ENCODE measurements at places on chromosomes 4 and X.

DNA sequence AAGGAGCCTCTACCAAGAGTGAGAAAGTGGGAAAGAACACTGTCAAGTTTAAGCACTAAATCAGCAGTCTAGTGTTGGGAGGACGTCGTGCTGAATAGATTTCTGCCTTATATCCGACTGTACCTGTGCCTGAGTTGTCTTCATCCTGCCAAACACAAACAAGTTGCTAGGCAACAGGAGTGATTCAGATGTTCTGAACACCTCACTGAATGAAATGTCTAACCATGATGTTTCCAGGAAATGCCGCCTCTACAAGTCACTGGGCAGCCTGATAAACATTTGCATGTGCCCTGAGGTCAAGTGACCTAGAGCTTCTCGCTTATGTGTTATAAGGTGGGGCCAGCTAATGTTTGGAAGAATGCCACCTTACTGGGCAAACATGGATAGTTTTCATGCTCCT is 37.9 kb downstream of the SGMS2 start:
- DNase-seq = no peak

DNA sequence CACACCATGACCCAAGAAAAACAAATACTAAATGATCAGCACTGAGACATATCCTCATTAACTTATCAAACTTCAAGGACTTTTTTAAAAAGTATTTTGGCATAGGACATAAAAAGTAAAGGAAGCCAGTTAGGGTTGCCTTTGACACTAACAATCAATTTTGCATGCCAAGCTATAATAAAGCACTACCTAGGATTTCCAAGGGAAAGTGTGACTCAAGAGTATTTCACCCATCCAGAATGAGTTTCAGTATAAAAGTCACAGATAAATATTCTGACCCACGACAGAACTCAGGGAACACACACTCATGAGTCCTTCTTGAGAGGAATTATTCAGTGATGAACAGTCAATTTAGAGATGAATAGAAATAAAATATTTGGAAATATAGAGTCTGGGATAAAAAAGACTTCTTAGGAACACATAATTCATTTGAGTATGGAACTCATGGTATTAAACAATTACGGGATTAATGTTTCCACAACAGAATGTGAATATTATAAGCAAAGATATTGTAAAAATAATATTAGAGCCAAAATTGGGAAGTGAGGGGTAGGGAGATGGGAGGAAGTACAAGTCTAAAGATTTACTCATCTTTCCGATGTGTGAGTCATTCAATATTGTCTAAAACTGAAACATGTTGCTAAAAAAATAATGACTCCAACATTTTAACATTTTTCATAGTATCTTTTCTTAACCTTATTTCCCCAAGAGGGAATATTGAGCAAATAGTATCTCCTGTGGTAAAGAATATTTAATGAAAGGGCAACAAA is 143.5 kb upstream of the LNX1 start:
- no peak for DNase-seq

- no peak for DNase-seq
These were observed 23.1 kb upstream of the GPR34 start for GRCh38 chrX:41665686-41666085.

DNA sequence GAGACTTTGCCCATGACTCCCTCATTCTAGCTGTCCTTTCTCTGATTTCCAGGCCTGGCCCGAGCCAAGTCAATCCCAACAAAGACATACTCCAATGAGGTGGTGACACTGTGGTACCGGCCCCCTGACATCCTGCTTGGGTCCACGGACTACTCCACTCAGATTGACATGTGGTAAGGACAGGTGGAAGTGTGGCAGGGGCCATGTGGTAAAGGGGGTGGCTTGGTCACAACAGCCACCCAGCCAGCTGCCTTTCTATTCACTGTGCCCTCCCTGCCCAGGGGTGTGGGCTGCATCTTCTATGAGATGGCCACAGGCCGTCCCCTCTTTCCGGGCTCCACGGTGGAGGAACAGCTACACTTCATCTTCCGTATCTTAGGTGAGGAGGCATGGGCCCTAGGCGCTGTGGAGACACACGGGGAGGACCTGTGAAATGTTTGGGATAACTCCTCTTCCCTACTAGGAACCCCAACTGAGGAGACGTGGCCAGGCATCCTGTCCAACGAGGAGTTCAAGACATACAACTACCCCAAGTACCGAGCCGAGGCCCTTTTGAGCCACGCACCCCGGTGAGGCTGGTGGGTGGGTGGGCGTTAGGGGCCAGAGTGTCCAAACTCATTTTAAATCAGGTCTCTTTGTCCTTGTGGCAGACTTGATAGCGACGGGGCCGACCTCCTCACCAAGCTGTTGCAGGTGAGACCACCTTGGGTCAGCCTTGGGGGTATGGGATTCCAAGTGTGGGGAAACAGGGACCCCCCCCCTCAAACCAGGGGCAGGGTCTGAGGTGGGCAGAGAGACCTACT is 6.1 kb upstream of the USP11 start:
- no peak for DNase-seq

- DNase-seq = peak; percentile 73
These were observed 31.1 kb downstream of the CCKAR start for GRCh38 chr4:26459054-26459755.

GRCh38 chrX:140918398-140919038 is 83.9 kb upstream of the SPANXB1 start:
- peak; percentile 2 for DNase-seq

DNA sequence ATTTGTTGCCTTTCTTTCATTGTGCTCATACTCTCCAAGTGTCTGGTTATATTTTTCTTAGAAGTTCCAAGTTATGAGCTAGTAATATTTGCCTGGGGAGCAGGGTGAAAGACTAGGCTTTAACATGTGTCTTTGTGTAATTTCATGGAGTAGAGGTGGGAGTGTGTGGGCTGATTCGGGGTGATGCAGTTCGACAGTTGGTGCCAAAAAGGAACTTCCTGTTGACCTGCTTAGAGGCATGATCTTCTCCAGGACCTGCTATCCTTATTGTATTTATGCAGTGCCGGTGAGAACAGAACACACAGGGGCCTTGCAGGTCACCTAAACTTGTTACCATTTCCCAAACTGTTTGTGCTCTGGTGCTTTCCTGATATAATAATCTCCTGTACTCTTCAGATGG is 21.2 kb downstream of the USP53 start:
- DNase-seq = no peak

DNA sequence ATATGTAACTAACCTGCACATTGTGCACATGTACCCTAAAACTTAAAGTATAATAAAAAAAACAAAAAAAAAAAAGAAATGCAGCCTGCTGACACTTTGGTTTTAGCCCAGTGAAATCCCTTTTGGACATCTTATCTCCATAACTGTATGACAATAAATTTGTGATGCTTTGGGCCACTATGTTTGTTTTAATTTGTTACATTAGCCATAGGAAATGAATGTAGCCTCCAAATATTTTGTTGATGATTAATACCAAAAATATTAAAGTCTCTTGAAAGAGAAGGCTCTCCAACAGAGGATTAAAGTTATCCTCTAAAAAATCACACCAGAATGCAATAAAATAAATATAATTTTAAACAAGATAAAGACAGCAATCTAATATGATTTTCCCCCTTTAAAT is 852.7 kb upstream of the SLIT2 start:
- no peak for DNase-seq

DNA sequence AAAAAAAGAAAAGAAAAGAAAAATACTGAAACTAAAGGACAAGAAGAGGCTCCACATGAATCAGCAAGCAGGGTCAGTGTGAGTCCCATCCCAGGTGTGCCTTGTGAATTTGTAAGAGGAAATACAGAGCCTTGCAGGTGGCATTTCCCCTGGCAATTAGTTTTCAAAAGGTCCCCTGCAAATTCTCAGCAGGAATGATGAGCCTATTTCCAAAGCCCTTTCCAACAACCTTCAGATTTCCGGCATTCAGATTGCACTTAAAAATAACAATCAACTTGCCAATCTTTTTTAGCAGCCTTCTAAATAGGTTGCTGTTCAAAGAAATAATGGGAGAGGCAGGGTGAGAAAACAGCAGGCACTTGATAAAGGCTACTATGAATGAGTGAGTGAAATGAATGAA is 66.4 kb upstream of the OR13H1 start:
- peak; percentile 20 for DNase-seq

DNA sequence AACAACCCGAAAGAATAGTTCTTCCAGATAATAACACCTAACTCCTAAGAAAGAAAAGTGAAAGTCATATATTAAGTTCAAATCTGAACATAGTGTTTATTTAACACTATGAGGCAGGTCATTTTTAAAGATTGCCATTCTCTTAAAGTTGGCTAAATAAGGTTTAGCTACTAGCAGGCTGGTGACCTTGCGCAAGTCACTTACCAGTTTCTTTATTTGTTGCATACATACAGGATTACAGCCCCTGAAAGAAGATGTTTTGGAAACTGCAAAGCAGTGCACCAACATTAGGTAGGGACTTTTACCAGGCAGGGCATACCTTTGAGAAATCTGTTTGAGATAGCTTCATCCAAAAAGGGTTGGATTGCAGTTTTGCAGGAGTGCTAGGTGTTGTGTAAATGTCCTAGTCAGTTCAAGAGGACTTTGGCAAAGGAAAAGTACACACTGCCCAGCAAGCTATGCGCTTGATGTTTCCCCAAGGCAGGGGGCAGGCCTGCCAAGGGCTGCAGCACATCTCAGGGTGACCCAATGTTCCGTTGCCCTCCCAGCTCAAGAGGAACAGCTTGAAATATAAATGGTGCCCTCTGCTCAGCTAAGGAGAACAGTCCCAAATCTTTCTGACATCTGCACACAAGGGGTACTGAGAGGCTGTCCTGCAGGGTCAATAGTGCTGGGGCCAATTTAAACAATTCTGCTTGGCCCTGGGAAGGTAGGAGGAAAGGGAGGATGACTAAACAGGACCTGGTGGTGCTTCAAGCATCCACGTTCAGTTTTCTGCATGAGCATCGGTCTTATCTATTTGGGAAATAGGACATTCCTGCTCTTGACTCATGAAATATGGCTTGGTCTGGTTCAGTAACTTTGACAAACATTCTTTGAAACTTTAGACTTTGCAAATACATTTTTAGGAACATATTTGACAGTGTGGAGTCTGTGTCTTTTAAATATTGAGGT is 130.8 kb downstream of the COL4A6 start:
- DNase-seq = peak; percentile 17

DNA sequence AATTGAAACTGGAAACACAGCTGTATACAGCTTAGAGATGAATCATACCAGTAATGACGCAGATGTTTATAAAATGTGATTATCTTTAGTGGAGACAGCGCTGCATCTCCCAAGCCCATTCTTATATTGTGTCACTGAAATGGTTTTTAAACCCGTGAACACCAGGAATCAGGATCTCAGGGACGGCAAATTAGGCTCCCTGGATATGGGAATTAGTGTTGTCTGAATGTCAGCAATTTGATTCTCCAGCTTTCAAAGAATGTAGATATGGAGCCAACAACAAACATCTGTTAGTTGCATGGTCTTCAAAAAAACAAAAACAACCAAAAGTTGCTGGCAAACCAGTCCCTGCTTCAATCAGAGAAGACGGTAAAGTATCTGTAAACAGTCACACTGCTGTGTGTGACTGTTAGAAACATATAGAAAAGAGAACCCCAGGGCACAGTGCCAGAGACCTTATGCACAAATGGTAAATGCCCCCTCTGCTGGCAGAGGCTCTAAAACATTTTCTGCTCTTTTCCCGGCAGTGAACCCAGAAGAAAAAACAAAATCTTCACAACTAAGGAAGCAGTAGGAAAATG is 351.9 kb upstream of the FTHL17 start:
- peak; percentile 62 for DNase-seq

DNA sequence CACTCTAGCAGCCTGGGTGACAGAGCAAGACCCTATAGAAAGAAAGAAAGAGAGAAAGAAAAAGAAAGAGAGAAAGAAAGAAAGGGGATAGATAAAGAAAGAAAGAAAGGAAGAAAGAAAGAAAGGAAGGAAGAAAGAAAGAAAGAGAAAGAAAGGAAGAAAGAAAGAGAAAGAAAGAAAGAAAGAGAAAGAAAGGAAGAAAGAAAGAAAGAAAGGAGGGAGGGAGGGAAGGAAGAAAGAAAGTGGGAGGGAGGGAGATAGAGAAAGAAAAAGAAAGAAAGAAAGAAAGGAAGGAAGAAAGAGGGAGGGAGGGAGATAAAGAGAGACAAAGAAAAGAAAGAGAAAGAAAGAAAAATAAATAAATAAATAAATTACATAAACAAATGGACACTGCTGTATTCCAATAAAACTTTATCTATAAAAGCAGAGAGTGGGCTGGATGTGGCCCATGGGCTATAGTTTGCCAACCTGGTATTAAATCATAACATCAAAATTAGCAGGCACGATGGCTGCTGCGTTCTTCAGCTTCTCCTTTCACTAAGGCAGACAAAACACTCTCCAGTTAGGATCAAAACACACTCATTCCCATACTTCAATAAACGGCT is 165.0 kb downstream of the ZNF674 start:
- no peak for DNase-seq

- no peak for DNase-seq
These were observed 15.3 kb downstream of the AMER1 start for GRCh38 chrX:64190136-64190740.

DNA sequence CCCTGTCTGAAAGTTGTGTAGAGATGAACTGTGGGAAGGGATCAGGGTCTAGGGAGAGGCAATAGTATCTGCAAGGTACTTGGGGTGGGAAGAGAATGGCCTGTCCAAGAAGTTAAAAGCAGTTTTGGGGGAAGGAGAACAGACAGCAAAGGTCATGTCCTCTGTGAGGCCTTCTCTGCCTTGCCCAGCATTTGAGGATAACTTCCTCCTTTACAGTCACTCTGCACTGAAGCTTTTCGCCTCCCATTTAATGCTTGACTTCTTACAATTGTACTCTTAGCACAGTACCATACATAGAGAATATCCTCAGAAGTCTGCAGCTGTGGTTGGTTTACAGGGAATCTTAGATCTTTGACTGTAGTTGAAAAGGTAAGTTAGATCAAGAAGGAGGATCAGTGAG is 121.8 kb upstream of the AP1S2 start:
- no peak for DNase-seq
